ENCODE measurements at places on chromosomes 7 and 10. TPM values are rescaled to one million over a fixed set of nuclear protein-coding genes. Genes with fewer than 3 reads are reported as not detected.

GRCh38 chr10:6404127-6405072 lies 175.7 kb downstream of the PRKCQ start:
- no peak for DNase-seq

GRCh38 chr7:284762-285722 lies 4.9 kb upstream of the FOXL3 start:
- DNase-seq: no peak

GRCh38 chr10:97960269-97961056 lies 70.0 kb downstream of the CRTAC1 start:
- no peak for DNase-seq

DNA sequence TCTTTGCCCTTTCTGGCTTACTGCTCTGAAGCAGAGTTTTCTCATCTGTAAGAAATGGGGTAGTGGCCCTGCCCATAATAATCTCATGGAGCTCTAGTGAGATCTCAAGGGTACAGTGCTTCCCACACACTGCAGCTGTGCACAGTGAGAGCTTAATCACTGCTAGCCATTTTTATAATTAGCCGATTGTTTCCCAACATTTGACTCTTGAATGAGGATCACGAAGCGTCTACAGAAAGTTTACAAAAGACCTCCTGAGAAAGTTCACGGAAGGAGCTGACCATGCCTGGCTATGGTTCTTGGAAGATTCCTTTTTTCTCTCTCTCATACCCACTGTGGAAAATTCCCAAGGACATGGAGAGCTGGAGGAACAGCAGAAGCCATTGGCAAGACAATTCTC lies 70.4 kb downstream of the FAM171A1 start:
- no peak for DNase-seq

DNA sequence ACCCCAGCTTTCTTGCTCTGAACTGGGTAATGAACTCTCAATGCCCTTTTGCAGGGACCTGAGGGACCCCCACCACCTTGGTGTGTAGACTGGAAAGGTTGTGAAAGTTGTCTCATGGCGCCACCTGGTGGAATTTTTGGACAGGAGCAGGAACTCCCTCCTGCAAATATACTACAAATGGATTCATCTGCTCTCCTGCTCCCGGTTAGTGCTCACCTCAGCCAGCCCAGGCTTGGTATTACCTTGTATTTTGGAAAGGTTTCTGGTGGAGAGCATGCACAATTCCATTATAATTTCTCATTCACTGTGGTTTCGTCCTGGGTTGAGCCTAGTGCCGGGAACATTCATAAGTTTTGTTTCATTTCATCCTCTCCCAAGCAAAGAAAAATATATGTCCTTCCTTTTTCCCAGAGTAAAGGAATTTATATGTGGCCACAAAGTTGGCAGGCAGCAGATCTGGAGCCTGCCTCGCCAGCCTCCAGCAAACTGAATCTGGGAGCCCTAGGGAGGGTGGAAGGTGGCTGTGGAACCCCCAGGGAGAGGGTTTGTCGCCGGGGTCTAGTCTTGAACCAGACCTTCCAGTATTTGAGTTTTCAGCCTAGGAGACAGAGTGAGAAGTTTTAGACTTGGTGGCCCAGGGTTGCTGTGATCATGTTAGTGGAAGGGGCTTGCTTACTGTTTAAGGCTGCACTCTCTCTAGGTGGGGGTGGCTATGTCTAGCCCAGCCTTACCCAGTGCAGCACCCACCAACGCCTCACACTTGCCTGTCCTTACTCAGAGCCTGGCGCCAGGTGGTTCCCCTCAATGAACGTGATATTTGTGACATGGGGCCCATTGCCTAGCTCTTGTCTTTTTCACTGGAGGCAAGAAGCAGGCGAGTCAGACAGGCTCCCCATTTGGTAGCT lies 9.5 kb downstream of the FAM241B start:
- DNase-seq: peak; percentile 87

DNA sequence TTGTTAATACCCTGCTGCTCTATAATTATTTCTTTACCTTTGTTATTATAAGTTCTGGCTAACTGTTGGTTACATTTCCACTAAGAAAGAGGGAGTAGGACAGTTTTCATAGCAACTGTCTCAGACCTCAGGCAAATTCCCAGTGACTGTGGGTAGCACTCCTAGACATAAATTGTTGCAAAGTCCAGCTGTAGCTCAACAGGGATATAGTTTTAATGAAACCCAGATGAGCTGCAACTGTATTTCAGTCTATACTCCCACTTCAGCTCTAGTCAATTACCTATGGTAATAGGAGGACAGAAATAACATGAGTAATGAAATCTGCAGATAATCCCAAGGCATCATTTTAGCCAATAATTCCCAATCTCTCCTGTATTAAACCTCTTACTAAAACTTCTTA lies 103.0 kb upstream of the SEMA3A start:
- no peak for DNase-seq

GRCh38 chr10:80532571-80532970 lies 5.1 kb upstream of the SH2D4B start:
- DNase-seq: no peak

DNA sequence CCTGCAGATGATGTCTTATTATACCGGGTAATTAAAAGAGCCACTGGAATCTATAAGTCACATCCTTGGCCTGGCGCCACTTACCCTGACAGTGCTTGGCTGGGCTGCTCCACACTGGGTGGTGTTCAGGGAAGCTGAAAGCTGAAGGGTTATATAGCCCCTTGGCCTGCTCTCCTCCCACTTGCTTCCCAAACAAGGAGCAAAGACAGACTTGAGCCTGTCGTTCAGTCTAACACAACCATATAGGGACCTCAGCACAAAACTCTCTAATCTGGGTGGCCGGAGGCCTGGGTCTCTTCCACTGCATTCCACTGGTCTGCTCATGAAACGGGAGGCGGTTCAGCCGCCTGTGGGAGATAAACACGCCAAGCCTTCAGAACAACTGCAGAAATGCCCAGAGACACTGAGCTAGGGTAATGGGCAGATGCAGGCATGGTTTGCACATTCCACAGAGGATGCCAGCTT lies at the start of gene ACTA2:
ACTA2 (minus strand) TSS at position 127 of the 465 bp plus-strand sequence. CDS start 3,843 bp downstream, outside the sequence.
- DNase-seq: no peak

DNA sequence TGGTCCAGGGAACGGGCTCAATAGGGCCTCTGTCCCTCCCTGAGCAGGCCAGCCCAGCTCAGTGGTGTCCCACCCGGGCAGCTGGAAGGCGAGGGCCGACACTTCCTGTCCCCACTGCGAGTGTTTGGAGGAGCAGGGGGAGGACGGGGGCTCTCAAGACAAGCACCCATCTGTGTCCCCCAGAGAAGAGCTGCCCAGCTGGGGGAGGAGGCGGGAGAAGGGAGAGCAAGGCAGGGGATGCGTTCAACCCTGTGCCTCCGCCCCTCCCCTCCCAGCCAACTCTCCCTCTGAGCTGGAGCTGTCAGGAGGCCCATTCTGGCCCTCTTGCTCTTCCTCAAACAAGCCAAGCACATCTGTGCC lies 35.7 kb downstream of the ZCCHC24 start:
- no peak for DNase-seq

DNA sequence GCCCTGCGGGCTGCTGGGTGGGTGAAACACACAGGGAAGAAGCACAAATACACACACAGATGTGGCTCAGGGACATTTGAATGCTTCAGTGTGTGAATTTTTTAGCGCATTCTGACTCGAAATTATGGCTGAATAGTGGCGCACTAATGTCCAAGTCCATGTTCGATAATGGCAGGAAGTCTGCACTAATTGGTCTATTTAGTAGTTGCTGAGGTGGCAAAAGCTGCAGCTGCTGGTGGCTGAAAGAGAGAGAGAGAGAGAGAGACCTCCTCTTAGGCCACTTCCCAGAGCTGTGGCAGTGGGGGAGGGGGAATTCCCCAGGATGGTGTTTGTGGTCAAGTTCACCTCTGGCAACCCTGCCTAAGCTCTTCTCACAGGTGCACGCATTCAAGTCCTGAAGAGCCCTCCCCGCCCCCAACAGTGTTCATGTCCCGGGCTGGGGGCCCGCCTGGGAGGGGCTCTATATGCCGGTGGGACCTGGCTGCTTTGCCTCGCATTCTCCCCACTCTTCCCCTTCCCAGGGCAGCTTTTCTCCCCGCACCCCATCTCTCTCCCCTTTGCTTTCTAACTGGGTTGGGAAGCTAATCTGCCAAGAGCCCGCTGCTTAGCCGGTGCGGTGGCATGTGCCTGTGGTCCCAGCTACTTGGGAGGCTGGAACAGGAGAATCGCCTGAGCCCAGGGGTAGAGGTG lies 6.0 kb upstream of the MNX1 start:
- DNase-seq: no peak

GRCh38 chr7:118185163-118185860 lies 1.3 kb downstream of the LSM8 start:
- DNase-seq: no peak

DNA sequence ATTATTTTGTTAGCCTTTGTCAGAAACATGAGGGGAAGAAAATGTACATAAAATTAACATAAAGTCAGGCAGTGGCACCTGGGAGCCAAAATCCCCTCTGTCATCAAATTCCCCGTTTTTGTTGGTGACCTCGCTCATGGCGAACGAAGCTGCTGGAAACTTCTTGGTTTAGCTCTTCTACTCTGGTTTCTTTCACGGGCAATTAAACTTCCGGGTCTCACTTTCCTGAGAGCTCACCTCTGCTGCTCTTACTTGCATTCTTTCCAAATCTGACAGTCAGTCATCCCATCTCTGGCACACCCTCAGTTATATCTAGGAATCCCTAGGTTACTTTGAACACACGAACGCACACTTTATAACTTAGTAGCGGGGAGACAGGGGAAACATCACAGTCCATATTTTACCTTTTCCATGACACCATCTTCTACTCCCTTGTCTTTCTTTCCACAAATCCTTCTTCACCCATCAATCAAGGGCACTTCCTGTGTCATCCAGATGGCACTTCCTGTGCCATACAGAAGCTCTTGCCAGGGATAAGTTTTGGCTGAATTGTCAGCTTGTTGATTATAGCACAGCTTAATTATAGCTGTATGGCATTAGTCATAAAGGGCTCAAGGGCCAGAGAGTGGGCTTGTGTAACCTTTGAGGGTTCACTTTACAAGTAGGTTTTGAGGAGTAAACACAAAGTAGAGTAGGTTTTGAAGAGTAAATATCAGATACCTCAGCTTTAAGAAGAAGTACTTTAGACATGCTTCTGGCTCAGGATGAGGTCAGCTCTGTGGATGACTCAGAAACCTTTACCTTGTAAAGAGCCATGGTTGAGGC lies 105.1 kb downstream of the GATA3 start:
- DNase-seq: peak; percentile 86

- no peak for DNase-seq
Measured at GRCh38 chr7:44755698-44756627, 7.3 kb downstream of the ZMIZ2 start.

DNA sequence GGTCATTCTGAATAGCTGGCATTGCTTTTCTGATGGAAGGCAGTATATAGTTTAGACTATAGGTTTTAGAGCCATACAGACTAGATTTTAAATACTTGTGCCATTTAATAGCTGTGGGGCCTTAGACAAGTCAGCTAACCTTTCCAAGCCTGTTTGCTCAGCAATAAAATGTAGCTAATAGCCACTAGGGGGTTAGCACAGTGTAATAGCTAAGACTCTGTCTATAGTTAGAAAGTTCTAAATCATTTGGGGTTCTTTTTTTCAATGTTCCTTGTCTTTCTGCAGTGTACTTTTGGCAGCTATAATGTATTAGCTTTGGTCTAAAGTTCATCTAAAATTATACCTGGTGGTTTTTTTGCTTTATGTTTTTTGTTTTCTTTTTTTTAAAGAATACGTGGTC lies 7.5 kb upstream of the KIFBP start:
- peak; percentile 46 for DNase-seq

DNA sequence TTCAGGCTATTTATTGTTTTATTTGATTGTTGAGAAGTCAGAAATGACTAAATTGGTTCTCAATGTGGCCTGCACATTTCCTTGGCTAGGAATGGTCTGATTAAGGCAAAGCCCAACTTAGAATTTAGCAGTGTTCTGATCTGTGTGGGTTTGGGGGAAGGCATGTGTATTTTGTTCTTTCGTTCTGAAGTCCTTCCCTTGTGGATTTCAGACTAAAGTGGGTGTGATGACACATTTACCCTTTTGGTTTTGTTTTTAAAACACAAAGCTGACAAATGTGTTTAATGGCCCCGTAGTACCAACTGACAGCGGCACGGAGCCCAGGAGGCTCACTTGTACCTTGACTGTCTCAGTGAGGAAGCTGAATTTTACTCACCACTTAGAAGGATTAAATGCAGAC lies 452.3 kb upstream of the GALNT17 start:
- DNase-seq: no peak

Gene ZNF804B
- total RNA-seq: not detected

Gene GIMAP1
- total RNA-seq: not detected

Gene GPR85
- total RNA-seq: not detected

Gene CHCHD3
- 139 TPM for total RNA-seq

Gene AKR1C8
- not detected for total RNA-seq

Gene CRHR2
- total RNA-seq: not detected

Gene LOXL4
- total RNA-seq: 7.8 TPM

Gene OR2A7
- total RNA-seq: 0.69 TPM

Gene H2BK1
- total RNA-seq: not detected
